ENCODE measurements at places on chromosomes 7 and 10.

- no peak for DNase-seq
Observed at GRCh38 chr10:72270607-72271281, 3.0 kb upstream of the DDIT4 start.

DNA sequence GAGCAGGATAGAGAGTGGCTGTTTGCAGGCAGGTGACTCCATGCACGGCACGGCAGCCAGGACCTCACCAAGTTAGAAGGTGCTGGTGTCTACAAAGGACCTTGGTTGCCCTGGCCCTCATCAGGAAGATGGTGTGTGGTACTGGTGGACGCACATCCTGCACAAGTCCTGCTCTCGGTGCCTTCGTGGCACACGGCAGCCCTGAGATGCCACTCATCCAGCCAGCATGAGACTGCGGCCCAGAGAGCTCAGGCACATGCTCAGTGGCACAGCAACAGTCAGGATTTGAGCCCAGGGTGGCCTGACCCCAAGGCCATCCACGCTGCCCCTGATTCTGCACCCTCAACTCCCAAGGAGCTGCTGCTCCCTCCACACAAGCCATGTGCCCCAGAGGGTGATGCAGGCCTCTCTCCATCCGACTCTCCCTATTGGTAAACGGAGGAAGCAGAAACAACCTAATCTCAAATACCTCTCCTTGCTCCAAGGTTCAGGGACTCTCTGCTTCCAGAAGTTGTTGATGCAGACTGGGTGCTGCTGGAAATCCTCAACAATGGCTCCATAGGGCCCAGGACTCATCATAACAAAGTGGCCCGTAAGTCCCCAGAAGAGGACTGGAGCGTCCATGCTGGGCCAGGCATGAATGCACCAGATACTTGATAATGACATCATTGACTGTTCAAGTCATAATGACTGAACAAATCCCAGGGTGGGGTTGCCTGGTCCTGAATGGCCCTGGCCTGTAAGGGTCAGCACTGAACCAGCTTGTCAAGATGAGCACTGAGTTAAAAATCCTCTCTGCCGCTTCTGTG, 93.6 kb downstream of the ARHGAP22 start:
- no peak for DNase-seq

DNA sequence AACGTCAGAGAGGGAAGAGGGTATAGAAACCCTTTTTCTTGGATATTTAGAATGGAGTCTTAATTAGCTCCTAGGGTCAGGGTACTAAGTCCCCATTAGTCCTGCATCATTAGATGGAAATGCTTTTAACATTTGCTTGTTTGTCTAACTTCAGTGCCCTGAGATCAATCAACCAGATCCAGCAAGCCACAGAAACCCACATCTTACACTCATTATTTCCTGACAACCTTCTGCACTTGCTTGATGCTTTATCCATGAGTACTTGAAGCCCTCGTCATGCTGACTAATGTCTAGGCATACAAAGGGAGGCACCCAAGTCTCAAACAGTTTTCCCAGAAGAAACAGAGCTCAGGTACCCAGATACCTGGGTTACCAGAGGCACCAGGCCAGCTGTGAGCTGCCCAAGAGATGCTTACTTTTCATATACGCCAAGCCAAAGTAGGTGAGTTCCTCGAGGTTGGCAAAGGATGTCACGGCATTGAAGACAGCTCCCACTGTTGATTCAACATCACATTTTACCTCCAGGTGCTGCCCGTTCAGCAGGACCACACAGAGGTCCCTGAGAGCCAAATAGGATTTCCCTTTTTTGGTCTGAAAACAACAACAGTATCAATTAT, 42.7 kb downstream of the FRMPD2 start:
- DNase-seq, result no peak

DNA sequence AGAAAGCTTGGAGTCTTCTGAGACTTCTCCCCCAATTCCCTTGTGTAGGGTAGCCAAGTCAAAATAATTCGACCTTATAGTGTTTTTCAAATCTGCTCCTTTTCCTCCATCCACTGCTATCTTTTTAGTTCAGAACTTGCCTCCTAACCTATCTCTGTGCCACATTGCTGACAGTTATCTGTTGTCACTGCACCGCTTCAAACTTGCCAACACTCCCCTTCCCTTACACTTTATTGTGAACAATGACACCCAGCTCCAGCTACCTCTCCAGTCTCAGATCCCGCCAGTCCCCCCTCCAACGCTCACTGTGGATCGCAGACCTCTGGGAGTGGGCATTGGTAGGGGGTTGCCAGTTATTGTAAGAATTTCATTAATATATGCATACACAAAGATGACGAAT, 16.3 kb upstream of the HPS1 start:
- no peak for DNase-seq

- DNase-seq, result peak; percentile 37
Observed at GRCh38 chr7:77538281-77539212, 1.5 kb downstream of the PTPN12 start.
